ENCODE measurements at places on chromosomes 12 and 14.

- no peak for DNase-seq
Measured at GRCh38 chr14:89544636-89545301, 127.7 kb upstream of the FOXN3 start.

DNA sequence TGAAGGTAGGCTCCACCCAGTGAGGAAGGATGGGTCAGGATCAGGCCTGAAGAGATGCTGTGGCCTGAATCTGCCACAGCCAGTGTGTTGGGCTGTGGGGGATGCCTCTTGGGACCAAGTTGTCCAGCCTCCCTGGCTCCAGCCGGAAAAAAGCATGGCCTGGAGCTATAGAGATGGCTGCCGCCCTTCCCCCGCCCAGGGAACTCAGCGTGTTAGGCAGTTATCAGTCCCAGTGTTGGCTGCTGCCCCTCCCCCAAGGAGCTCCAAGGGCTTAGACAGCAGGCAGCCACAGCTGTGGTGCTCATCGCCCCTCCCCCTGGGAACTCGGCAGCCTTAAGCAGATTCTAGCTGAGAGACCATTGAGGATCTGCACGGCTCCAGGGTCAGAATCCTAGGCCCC, 158.0 kb downstream of the CAPZA3 start:
- DNase-seq: no peak

- DNase-seq: no peak
Measured at GRCh38 chr14:89249065-89249695, 167.9 kb downstream of the FOXN3 start.

DNA sequence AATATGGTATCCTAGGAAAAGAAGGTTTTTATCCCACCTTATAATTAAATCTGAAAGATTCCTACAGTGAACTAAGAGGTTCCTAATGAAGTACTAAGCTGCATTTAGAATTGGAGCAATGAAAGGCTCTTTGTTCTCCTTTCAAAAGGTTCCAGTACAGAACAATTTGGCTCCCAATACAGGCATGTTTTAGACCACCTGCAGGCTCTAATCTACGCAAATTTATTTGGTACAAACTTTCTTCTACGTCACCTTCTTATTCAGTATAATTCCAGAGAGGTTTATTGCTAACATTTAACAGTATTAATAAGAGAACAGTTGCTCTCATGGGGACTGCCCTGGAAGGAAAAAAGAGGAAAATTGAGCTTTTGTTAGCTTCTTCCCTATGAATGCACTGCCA, 37.6 kb upstream of the SLCO1C1 start:
- no peak for DNase-seq

DNA sequence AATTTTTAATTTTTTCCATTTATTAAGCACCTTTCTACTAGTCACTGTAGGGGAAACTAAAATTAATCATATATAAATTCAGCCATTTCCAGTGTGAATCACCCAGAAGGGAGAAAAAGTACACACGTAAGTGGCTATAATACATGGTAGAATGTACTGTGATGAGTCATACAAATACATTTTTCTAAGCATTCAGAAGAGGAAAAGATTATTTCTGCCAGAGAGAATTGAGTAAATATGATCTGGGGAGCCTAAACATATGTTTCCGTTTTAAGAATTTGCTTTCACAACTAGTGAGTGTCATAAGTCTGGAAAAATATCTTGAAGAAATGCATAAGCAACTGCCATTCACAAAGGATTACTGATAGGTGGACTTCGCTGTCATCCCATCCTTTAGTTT, 102.8 kb downstream of the TGFB3 start:
- DNase-seq: no peak

All from NCI-H1092 treated with DMSO at 0.1 percent for 48 hours (cell line).